Urinary bladder (tissue), 4 donors: ENCODE measurements at places on chromosomes 5 and 9. TPM values are rescaled to one million over a fixed set of nuclear protein-coding genes. Genes with fewer than 3 reads are reported as not detected.

GRCh38 chr5:72633041-72633445 lies 125.8 kb upstream of the ZNF366 start:
- DNase-seq, result no peak

GRCh38 chr5:89697581-89697980 lies 712.0 kb downstream of the CETN3 start:
- no peak for DNase-seq

DNA sequence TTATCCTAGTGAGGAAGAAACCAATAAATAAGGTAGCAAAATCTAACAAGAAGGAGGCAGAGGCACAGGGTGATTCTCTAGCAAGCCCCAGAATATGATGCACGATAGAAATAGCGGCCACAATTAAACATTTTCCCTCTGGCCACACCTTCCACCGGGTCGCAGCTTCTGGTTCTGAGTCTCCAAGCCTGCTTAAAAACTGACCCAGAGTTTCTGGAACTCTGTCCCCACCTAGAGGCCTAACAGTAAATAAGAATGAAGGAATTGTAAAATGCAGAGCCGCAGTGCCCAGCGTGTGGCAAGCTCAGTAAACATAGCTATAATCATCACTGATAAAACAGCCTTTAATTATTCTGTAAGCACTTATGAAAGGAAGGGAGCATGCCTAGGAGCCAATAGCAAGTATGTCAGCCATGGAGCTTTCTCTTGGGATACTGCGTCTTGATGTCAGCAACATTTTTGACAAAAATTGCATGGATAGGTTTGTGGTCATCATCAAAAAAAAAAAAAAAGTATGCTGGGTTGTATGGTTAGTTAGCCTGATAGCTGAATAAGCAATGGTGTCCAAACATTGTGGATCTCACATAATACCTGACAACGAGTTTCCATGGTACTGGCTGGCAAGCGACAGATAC lies 465.5 kb downstream of the DNAH5 start:
- no peak for DNase-seq

GRCh38 chr9:21030389-21031035 lies 928 bp downstream of the HACD4 start:
- no peak for DNase-seq

DNA sequence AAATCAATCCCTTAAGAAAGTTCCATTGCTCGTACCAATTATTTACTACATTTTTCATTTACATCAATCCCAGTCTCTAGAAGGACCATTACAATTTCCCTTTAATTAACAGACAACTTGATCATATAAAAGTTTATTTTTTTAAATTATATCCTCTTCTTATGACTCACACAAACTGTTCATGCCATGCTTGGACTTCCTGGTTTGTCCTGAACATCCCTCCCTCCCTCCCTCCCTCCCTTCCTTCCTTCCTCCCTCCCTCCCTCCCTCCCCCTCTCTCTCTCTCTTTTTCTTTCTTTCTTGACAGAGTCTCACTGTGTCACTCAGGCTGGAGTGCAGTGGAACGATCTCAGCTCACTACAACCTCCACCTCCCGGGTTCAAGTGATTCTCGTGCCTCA lies 11.6 kb upstream of the CLTB start:
- no peak for DNase-seq

DNA sequence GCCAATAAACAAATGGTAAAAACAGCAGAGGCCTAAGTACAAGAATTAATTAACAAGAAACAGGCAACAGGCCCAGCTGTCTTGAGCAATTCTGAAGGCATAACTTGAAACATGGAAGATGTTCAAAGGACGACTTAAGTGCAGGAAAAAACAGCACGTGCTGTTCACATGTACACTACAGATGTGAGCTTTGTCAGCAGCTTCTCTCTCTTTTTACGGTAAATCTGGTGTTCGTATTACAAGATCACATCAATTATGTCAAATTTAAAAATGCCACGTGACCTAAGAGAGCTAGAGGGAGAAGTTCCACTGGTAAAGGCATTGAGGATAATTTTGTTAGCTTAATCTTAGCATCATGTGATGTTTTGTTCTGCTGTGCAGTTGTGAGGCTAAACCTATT lies 281.1 kb downstream of the PSAT1 start:
- DNase-seq, result no peak

- DNase-seq, result no peak
These were observed 77.3 kb upstream of the LARP1 start for GRCh38 chr5:154677921-154678320.

The CCNI2 gene
- 1.4 TPM for polyA plus RNA-seq

The ADCY2 gene
- polyA plus RNA-seq, result 6.6 TPM
